ENCODE measurements at places on chromosomes 13 and 19. TPM values are rescaled to one million over a fixed set of nuclear protein-coding genes. Genes with fewer than 3 reads are reported as not detected.

- DNase-seq, result peak; percentile 64
Measured at GRCh38 chr19:2719920-2720776, 1.0 kb downstream of the DIRAS1 start.

DNA sequence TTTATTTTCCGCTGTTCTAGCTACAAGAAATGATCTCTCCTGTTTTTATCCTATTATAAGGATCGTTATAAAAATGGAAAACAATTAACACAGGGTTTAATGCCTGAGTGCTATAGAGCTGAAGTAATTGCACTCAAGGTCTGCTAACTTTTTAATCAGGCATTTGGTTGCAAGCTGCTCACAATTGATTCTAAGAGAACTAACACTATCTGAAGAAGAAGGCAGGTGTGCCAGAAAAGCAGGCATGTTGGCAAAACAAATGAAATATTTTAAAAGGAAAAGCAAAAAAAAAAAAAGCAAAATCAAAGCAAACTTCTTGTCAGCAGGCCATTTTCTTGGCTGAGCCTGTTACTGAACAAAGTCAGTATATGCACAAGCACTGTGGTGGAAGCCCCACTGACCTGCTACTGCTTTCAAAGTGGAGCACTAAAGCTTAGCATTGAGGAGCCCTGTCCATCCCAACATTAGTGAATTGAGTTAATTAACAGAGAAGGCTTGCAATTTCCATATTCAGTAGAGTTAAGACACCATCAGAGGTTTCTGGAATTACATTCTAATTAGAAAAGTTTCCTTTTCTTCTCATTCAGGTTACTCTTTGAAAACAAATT, 574.2 kb downstream of the PCDH9 start:
- no peak for DNase-seq

DNA sequence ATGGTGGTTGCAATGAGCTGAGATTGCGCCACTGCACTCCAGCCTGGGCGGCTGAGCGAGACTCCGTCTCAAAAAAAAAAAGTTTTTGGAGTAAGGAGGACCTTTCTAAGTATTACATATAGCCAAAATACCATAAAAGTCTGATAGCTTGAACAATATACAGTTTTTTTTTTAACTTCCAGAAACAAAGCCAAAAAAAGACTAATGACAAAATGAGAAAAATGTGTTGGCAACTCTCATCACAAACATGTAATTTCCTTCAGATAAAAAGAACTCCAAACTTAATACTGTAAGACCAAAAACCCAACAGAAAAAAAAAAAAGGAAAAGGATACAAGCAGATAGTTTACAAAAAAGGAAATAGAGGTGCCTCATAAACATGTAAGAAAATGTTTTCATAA, 68.2 kb upstream of the MED4 start:
- no peak for DNase-seq

DNA sequence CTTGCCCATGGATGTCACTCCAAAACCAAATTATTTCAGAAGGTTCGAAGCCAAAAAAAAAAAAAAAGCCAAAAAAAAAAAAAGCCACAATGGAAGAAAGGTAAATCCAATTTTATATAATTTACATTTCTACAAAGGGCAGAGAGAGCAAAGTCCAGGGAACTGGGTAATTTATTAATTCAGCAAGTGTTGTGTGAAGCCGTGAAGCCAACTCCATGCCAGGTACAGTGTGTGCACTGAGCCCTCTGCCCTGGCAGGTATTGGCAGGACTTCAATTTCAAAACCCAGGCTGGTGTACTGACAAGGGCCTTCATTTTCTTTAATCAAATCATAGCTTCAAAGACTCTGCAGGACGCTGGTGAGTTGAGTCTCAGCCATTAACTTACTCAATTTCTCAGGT, 5.5 kb upstream of the RFPL4A start:
- DNase-seq, result no peak

GRCh38 chr19:17411801-17412200, 6.4 kb upstream of the BST2 start:
- no peak for DNase-seq

The SLC10A2 gene
- total RNA-seq, result not detected

The OR10H4 gene
- not detected for total RNA-seq
